ENCODE measurements at places on chromosomes 7 and 10.

GRCh38 chr7:95421847-95422444 is 12.9 kb downstream of the PON2 start:
- DNase-seq = no peak

GRCh38 chr7:2567679-2568278 is 9.0 kb downstream of the IQCE start:
- DNase-seq = no peak

DNA sequence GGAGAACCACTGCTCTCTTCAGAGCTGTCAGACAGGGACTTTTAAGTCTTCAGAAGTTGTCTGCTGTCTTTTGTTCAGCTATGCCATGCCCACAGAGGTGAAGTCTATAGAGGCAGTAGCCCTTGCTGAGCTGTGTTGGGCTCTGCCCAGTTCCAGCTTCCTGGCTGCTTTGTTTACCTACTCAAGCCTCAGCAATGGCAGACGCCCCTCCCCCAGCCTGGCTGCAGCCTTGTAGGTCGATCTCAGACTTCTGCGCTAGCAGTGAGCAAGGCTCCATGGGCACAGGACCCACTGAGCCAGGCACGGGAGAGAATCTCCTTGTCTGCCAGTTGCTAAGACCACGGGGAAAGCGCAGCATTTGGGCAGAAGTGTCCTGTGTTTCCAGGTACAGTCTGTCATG is 12.1 kb upstream of the CPA2 start:
- DNase-seq = no peak

DNA sequence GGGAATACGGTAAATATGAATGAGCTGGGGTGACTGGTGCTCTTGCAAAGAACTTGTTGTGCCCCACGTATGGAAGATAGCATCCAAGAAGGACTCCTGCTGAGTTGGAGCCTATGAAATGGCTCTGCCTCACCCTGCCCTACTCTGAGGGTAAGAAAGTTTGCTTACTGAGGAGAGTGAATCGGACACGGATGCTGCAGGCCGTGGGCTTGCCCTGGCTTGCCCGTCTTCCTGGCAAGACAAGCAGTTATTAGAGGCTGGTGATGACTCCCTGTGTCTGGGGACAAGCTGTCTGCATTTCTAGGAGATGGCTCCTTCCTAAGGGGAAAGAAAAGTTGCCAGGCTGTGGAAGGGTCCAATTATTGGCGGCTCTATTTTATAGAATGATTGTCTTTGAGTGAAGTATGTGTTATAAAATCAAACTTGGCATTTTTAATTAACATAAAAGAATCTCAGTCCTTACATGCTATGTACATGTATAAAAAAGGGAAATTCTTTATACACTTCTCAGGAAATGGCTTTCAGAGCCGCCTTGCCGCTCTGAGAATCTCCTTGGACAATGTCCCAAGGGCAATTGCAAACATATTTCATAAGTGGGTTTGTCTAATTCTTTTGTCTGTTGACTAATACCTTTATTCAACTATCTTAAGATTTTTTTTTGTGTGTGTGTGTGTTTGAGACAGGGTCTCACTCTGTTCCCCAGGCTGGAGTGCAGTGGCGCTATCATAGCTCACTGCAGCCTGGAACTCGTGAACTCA is 64.6 kb downstream of the CYP26A1 start:
- no peak for DNase-seq

DNA sequence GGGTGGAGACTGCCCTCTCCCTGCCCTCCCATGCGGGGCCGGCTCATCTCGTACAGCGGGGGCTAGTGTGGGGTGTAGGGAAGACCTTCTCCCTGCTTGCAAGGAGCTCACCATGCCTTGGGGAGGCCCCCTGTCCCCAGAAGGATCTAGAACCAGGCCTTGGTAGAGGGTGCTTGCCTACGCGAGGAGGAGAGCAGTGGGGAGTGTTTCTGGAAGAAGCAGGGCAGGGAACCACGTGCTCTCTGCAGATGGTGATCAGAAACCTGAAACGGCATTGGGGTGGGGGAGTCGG is 2.7 kb downstream of the MAFK start:
- DNase-seq = no peak

DNA sequence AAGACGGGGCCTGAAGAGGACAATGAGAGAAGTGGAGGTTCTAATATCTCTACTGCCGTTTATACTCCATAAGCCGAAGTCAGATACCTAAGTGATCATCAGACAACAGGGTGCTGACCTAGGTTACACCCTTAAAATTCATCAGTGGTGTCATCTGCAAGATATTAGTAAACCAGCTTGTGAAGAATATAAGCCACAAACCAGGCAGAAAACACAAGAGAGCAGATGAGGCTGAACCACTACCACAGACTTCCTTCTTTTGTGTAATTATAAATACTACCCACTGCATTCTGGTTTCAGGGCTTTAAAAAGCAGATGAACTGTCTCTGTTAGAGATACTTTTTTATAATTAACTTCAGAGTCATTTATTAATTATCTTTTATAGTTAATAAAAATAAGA is 69.0 kb upstream of the LRRC17 start:
- DNase-seq = no peak

DNA sequence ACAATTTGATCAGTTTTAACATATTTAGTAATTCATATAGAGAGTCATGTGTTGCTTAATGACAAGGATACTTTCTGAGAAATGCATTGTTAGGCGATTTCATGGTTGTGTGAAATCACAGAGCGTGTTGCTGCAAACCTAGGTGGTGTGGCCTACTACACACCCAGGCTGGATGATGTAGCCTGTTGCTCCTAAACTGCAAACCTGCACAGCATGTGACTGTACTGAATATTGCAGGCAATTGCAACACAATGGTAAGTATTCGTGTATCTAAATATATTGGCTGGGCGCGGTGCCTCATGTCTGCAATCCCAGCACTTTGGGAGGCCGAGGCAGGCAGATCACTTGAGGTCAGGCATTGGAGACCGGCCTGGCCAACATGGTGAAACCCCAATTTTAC is 73.7 kb upstream of the BAIAP2L1 start:
- no peak for DNase-seq

- DNase-seq = no peak
Measured at GRCh38 chr10:48638739-48639527, 34.1 kb upstream of the ARHGAP22 start.
